HAP-1 (cell line): ENCODE measurements at places on chromosomes 3 and 15.
A peak's percentile ranks its signal among the peaks of the same experiment; 100 is the strongest.

DNA sequence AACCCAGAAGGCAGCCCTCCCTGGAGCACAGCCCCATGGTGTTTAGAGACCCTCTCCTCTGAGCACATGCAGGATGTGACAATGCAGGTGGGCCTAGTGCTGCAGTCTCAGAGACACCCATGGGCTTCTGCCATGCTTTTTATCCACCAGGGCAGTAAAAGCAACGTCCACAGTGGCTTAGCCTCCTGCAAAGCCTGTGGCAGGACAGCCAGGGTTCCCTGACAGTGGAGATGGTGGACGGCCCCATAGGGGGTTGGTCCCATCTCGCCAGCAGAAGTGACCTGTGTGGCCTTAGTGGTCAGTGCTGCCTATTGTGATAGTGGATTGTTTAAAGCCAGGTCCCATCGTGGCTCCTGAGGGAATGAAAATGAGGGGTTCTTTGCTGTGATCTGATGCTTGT, 46.6 kb downstream of the APBA2 start:
- no peak for DNase-seq

DNA sequence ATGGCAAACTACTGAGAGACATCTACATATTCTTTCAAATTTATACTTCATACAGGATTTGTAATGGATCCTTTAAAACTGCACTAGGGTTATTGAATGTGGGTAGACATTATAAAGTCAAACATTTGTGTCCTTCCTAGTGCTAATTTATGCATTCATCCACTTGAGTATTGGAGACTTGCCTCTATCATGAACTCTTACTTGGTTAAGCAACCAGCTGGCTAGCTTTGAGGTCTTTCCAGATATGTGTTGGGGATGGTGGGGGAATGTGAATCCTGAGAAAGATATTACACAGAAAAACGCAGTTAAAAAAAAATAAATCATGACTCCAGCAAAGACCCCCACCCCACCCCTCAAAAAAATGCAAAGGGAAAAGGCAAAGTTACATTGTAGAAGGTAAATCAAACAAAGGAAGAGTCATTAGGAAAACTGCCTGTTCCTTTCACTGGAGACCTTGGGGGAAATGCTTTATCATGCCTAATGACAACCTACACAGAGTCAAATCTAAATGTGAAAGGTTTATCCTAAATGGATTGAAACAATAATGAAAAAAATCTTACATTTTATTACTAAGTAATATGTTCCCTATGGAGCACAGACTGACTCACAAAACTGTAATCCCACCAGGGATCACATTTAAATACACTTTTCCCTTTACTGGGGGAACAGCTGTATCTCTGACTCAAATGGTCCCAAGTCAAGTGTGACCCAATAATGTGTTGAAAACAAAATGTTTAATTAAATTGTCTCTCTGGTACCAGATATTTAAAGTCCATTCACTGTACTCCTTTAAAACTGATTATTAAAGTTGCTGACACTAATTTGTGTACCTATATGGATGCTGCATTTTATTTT, 522.3 kb downstream of the ROBO1 start:
- DNase-seq = peak; percentile 58

- DNase-seq = no peak
Measured at GRCh38 chr15:38517312-38517975, 47.2 kb downstream of the RASGRP1 start.

DNA sequence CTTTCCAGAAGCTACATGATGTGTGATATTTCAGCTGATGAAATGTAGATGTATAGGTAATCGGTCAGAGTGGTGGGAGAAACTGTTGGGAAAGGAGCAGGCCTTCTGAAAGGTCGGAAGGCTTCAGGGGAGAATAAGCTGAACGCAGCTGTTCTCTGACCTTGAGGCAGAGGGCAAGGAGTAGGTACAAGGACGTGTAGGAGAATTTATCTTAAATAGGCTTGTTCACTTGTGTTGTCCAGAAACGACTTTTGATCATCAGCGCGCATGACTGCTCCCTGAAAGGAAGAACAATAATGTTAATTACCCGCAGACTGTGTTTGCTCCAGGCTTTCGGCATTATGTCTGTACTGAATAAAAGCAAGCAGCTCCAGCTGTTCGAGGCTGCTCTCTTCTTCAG, 39.6 kb downstream of the GPR160 start:
- no peak for DNase-seq

DNA sequence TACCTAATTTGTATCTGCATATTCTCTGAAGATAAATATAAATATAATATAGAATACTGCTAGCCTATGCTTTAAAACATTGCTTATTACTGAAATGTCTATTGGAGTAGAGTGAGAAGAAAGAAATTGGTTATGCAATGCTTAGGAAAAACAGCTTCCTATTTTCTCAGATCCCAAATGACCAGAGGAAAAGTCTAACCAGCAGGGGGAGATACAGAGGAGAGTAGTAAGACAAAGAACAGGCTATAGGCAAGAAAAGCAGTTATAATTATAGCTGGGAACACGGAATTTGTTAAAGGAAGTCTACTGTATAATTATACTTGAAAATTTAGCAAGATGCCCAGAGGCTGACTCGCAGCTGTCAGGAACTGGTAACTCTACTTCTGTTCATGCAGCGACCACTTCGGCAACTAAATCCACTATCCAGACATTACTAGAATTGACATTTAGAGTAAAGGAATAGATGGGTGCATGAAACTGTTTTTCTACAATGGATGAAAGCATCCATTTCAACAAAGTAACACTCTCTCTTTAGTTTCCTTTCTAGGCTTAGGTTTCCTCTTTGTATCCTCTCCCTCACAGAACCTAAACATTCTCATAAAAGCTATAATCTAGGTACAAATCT, 97.2 kb downstream of the TBC1D5 start:
- DNase-seq = peak; percentile 65

GRCh38 chr3:103644450-103644849, 1209.6 kb downstream of the ZPLD1 start:
- no peak for DNase-seq

DNA sequence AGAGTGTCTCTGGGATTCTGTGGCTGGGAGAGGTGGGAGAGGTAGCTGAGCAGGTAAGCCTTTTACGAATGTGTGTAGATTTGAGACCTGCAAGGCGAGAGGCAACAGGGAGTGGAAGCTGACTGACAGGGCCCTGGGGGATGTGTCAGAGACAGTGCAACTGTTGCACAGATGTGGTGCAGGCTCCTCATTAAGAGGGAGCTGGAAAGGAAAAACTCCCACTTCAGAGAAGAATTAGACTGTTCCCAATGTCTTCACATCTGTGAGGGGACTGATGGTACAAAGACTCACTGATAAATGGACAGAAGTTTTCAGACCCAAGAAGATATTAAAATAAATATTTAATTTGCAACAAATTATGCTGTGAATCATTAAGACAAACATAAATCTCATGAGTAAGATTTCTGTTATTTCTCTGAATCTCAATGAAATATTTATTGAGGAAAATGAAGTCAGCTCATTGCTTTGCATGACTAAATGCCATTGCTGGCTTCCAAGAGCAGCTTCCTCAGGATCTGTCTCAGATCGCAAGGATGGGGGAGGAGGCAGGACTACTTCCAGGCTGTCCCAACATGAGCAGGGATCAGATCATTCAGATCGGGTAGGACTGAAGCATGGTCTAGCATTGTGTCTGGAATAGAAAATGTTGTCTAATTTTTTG, 127.3 kb upstream of the ROPN1 start:
- DNase-seq = no peak
